ENCODE measurements at places on chromosomes 6 and 20.

DNA sequence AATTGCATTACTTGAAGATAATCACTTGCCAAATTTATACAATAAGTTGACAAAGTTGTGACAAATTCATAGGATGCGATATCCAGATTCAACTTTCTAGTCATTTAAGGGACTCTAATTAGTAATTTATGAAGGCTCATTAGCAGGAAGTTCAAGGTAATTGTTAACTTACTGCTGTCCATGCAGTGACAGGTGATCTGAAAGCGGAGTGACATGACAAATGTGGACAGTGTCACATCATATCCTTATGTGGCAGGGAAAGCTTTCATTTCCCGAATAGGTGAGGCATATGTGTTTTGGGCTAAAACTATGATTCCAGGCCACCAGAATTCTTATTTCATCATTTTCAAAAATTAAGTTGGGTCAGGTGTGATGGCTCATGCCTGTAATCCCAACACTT is 115.9 kb upstream of the BMP2 start:
- no peak for DNase-seq

GRCh38 chr6:27101824-27102223 is 145.7 kb upstream of the PRSS16 start:
- no peak for DNase-seq

GRCh38 chr6:97113170-97113569 is 169.8 kb downstream of the MMS22L start:
- DNase-seq = no peak

GRCh38 chr6:44571510-44571909 is 184.0 kb downstream of the CDC5L start:
- DNase-seq = no peak

DNA sequence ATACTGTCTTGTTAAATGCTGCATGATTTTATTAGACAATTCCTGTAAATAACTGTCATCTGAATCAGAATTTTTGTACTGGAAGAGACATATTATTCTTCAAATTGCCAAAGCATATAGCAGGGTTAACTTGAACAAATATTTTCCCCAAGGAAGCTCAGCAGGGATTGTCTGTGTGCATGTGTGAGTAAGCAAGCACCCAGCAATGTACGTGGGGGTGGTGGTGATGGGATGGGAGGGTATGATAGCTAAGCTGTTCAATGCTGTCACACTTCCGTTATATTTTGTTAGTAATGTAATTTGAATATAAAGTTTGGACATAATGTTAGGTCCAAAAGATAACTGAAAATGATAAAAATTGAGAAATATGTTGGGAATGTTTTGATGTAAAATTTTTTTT is 118.1 kb downstream of the MYB start:
- DNase-seq = no peak

- DNase-seq = peak; percentile 68
These were observed 88.8 kb upstream of the PRND start for GRCh38 chr20:4632876-4633275.

DNA sequence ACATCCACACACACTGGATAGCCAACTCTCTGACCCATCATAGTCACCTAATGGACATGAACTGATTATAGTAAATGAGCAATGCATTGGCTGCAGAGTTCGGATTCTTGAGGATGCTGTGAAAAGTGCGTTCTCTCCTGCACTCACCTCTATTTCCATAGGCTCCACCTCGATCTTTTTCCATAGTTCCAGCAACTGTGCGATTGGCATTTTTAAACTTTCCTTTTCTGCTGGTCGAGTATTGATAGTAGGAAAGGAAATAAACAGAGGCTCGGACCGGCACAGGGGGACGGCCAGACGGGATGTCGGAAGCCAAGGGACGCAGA is 94.4 kb downstream of the RNASET2 start:
- DNase-seq = no peak

GRCh38 chr20:13703265-13703664 is 64.5 kb upstream of the TASP1 start:
- no peak for DNase-seq

GRCh38 chr6:107513214-107513613 is 23.3 kb downstream of the SOBP start:
- no peak for DNase-seq

DNA sequence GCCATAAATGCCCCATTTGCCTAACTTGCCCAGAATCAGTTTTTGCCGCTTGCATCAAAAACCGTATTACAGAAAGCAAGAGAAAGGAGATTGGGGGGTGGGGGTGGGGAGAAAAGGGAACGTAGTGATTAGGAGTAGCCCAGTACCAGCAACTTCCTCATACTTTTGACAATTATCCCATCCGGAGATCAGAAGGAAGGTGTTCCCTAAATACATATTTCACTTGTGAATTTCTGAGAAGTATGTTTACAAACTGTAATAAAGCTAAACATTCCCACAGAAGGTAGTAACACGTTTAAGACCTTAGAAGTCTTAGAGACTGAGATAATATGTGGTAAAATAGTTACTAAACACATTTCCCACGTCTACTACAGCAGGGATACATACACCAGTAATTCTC is 14.5 kb downstream of the PREP start:
- DNase-seq = no peak

DNA sequence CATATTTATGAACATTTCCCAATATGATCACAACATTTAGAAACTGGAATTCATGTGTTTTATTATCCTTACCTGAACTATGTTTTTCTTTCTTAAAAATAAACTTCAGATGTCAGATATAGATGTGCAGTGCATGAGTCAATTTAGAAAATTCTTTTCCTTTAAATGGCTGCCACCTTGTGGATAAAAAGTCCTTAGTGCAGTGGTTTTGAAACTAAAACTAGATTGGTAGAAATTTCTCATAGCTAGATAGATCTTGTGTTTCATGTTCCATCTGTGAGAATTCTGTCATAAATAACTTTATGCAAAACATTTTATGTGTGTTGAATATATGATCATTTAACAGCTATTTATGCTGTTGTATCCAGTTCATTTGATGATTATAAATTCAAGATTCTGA is 134.9 kb downstream of the KLHL32 start:
- DNase-seq = peak; percentile 66

DNA sequence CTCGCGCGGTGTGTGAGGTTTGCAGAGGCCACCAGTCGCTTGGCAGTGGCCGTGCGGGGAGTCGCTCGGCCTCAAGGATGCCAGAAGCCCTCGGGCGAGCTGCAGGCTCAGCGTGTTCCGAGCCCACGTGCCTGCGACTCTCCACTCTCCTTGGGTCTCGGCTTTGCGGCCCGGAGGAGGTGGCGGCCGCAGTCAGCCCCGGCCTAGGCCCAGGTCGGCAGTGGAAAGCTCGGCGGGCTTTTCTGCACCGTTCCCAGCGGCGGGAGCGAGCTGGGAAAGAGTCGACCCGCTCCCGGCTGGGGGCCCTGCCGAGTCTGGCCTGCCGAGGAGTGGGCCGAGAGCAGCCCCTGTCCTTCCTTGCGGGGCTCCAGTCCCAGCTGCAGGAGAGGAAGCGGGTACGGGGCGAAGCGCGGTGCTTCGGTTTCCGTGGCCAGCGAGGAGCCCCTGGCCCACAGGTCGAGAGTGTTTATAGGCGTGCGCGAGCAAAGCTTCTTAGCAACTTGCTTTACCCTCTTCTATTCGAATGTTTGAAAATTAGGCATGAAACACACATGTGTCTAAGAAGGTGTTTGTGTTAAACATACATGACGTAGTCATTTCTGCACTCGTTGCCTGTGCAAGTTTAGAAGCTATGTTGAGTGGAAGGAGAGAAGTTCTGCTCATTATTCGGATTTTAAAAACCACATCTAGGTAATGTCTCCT is 5.6 kb downstream of the FOXC1 start:
- no peak for DNase-seq

DNA sequence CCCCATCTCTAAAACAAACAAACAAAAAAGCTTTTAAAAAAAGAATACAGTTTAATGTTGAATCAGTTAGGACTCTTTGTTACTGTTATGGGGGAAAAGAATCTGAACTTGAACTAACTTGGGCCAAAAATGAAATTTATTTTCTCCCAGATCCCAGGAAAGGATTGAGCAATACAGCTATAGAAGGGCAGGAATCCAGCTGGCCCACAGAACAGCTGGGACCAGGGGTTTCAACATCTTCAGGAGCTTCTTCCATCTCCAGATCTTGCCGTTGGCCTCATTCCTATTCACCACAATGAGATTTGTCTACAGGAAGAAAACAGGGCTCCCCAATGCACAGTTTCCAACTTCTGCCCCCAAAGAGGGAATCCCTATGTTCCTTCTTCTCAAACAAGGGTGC is 43.2 kb upstream of the AKAP12 start:
- DNase-seq = no peak

DNA sequence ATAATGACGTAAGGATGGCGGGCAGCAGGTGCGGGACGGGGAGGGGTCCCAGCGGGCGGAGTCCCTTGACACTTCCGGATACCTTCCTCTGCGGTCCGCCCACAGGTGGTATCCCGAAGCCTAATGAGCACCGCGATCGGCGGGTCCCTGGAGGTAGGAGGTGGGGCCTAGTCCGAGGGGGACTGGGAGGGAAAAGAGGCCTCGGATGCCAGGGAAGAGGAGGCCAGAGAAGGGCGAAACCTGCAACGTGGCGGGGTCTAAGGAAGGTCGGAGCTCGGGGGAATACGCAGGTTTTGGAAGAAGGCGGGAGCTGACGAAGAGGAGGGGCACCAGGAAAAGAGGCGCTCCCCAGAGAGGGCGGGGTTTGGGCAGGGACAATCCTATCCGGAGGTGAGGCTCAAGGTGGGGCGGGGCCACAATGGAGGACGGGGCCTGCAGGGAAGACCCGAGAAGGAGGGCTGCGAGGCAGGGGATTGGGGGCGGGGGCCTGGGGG is 3.7 kb downstream of the PRSS16 start:
- no peak for DNase-seq

- DNase-seq = no peak
These were observed 161.8 kb downstream of the IBTK start for GRCh38 chr6:82085701-82086100.

- no peak for DNase-seq
These were observed 25.2 kb downstream of the PACSIN1 start for GRCh38 chr6:34491091-34491430.

DNA sequence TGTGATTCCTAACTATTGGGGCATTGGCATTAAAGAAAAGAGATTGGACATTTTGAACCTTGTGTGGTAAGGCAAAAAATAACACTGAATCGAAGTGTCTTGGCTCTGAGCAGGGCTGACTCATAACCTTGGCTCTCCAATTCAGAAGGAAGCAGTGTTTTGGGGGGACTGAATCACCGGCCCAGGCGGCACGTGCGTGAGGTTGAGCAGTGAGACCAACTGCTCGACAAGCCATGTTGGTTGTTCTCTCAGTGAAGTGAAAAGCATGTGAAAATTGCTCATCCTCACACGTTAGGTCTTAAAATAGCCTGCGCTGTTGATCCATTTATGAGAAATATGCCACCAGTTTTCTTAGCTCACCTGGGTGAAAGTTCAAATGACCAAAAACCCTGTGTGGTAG is 137.8 kb upstream of the SPACA1 start:
- DNase-seq = no peak

DNA sequence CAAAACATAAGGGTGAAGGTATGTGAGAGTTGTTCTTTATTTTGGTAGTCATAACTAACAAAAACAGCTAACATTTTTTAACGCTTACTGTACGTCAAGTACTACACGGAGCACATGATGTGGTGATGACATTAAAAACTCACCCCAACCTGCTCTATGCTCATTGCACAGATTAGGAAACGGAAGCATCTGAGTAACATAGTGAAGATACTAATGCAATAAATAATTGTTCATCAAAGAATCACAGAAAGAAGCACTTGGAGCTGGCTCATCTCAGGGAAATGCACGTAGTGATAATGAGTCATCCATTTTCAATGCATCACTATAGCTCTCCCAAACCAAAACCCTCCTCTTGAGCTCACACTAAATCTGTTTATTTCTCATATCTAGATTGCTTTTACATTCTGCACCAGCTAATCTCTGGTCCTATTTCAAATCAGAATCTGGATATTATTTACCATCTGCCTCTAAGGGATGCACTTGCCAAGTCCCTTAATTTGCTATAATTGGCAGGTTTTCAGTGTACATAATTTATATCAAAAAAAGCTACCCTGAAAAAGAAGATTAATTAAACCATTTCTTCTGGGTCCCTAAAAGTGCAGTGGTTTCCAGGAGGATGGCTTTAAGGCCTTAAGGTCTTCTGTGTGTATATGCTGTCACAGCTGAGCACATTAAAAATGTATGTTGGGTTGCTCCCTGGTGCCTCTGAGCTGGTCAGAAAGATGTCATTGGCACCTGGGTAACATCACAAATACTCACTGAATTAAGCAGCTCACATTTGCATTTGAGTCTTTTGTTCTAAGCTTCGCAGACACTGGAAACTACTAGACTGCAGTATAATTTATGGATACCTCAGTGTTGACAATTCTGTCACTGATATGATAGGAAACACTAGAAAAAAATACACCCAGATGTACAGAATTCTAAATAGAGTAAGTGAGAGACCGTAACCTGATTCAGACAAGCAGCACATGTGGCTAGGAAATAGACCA is 677.4 kb upstream of the CITED2 start:
- DNase-seq = peak; percentile 31

DNA sequence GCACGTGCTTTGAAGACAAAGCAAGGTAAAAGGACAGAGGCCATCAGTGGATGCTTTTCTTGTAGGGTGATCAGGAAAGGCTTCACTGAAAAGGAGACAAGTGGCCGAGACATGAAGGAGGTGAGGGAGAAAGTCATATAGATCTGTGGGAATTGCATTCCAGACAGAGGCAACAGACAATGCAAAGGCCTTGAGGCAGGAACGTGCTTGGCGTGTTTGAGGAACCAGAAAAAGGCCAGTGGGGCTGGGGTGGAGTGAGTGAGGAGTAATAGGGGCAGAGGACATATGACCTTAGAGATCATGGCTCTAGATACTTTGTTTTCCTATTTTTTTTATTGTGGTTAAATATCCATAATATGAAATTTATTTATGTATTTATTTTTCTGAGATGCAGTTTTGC is 10.5 kb upstream of the SALL4 start:
- no peak for DNase-seq

DNA sequence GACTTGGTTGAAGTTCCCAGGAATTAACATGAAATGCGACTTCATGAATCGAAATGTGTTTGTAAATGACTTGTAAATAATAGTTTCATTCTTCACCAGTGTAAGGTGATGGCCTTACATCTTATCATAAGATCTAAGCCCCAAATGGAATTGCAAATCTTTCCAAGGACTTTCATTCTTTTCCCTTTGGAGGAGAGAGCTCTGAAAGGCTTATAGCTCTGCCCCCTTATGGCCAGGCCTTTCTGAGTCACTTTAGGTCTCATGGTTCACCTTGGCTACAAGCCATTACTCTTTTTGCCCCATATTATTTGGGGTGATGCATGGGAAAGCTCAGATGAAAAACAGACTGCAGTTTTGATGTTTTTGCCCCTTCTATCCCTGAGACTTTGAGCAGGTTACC is 209.1 kb upstream of the BMP2 start:
- no peak for DNase-seq

GRCh38 chr6:160065200-160065599 is 56.4 kb upstream of the SLC22A1 start:
- DNase-seq = no peak

- no peak for DNase-seq
These were observed 91.0 kb downstream of the KCNQ5 start for GRCh38 chr6:72712910-72713309.

DNA sequence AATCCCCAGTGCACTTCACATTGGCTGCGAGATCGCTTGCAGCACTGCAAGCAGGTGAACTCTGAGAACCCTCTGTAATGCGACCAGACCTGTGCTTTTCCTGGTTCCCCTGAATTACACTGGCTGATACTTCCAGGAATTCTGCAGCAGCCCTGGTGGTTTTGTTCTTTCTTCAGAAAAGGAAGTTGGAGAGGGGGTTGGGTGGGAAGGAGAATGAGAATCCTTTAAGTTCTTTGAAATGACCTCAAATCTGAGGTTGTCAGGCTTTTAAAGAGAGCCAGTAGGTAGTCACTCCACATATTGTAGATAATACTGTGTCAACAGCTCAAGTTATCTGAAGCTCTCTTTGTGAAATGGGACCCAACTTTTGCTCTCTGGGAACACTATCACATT is 62.4 kb downstream of the GCNT2 start:
- DNase-seq = peak; percentile 32

Data from suppressor macrophage treated with lipopolysaccharide for 4 hours (primary cell).